ENCODE measurements at places on chromosomes 6 and 20. TPM values are rescaled to one million over a fixed set of nuclear protein-coding genes. Genes with fewer than 3 reads are reported as not detected.

- DNase-seq, result peak; percentile 83
These were observed 10.7 kb downstream of the PXDC1 start for GRCh38 chr6:3740551-3741476.

DNA sequence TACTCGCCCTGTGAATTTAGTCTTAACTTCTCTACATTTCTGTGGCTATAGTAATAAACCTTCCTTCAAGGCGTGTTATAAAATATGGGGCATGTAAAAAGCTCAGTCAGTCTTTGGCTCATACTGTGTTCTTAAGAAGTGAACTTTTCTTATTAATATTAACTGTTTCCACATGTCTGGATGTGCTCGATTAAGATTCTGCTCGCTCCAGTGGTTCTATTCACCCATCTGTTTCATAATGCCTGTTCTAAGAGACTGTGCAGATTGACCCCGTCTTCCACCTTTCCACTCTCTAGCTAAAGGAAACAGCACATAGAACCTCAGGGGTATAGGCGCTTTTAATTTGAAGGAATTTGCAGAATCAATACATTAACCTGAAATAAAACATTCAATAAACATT lies 99.9 kb downstream of the L3MBTL3 start:
- DNase-seq, result no peak

GRCh38 chr6:10259671-10260070 lies 155.2 kb downstream of the TFAP2A start:
- DNase-seq, result no peak

- peak; percentile 53 for DNase-seq
These were observed 30.9 kb upstream of the TGM6 start for GRCh38 chr20:2349801-2350200.

DNA sequence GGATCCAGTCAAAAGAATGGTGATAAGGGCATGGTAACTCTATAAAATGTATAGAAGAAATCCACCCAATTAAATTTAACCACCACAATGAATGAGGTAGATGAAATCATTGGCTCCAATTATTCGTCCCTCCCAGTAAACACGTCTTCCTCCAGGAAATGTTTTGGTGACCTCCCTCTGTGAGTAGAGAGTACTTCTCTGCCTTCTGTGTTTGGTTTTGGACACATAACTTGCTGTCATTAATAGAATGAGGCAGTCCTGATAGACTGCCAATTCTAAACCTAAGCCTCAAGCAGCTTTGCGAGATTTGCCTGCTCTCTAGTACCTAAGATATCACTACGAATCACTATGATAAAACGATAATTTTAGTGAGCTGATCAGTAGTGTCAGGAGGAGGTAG lies 632.8 kb downstream of the HDGFL1 start:
- no peak for DNase-seq

- DNase-seq, result no peak
These were observed 13.1 kb upstream of the HDGFL1 start for GRCh38 chr6:22556266-22556665.

DNA sequence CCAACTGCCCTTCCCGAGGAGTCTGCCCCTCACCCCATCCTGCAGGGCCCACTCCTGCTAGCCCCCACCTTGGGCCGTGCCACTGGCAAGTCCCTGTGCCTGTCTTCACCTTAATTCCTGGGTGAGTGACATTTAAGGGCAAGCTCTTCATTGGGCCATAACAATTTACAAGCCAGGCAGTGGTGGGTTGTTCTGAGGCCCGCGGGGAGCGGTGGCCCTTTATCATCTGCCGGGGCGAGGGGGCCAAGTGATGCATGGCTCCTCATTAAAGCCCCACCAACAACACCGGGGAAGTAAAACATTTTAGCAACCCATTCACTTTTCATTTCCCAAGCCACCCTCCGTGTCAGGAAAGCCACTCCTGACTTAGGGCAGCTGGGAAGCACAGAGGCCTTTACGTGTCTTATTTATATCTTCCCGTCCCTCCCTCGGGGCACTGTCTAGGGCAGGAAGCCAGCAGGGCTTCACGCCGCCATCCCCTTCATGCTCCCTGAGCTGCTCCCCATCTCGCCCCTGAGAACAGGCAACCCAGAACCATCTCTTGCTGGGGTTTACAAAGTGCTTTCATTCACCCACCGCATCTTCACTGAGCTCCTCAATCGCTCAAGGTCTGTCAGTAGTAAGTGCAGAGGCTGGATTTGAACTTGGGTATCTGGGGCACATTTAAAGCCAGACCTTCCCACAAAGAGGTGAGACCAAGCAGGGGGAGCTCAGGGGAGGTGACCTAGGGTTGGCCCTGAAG lies 55.5 kb upstream of the CCDC167 start:
- no peak for DNase-seq

- no peak for DNase-seq
These were observed 191.3 kb upstream of the MYLIP start for GRCh38 chr6:15937602-15938001.

DNA sequence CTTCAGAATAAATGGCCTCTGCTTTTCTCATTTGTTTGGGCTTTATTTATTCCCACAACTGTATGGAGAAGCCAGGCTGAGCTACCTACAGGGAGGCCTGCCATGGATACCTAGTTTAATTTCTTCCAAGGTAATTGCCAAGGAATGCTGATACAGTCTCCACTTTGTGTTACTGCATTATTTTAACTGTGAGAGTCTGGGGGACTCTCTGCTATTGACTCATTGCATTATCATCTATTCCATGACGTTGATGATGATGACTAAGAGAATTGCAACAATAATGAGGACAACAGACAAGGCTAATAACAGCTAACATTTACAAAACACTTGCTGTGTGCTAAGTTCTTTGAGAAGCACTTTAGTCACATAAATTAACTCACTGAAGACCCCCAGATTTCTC lies 88.3 kb upstream of the COL21A1 start:
- DNase-seq, result no peak

- no peak for DNase-seq
These were observed 1.2 kb downstream of the DNMT3B start for GRCh38 chr20:32763202-32764004.

TP53TG5 gene
- not detected for total RNA-seq

ID4 gene
- total RNA-seq, result 294 TPM

CCN5 gene
- total RNA-seq, result 481 TPM
